Cortex of kidney (tissue), 1 donor: ENCODE measurements at places on chromosomes 5 and 9.

DNA sequence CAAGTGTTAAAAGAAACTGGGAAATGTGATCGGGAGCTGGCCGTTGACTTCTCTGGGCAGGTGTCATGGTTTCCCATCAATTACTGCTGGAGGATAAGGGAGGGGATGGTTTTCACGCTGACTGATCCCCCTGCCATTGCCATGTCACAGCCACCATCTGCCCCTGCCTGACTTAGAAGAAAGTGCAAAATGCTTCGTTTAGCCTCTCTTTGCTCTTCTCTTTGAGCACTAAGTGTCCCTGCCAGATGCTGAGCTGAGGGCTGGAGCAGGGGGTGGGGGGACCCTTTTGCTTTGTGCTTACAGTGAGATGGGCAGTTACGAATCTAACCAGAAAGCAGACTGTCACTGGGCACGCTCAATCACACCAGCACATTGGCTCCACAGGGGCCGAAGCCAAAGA is 138.4 kb upstream of the ALDH1B1 start:
- no peak for DNase-seq

DNA sequence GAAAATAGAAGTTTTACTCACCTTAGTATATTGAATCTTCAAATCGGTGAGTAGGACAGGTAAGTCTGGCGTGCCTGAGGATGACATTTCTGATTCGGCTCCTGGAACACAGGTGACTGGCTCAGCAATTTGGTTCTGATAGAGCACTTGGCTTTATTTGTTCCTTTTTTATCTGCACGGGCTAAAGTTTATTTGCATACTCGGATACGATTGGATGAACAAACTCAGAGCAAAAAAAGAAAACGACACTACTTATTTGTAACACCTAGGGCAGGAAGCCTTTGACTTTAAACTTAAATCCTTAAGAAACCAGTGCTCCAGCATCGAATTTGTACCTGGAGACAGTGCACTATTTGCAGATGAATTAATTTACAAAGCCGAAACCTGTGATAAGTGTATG is at the start of gene ALDH1A1:
Gene ALDH1A1, minus strand, starts transcription at position 140 of the 400 bp plus-strand sequence. Its CDS starts 53 bp downstream, at position 87.
- DNase-seq = no peak

DNA sequence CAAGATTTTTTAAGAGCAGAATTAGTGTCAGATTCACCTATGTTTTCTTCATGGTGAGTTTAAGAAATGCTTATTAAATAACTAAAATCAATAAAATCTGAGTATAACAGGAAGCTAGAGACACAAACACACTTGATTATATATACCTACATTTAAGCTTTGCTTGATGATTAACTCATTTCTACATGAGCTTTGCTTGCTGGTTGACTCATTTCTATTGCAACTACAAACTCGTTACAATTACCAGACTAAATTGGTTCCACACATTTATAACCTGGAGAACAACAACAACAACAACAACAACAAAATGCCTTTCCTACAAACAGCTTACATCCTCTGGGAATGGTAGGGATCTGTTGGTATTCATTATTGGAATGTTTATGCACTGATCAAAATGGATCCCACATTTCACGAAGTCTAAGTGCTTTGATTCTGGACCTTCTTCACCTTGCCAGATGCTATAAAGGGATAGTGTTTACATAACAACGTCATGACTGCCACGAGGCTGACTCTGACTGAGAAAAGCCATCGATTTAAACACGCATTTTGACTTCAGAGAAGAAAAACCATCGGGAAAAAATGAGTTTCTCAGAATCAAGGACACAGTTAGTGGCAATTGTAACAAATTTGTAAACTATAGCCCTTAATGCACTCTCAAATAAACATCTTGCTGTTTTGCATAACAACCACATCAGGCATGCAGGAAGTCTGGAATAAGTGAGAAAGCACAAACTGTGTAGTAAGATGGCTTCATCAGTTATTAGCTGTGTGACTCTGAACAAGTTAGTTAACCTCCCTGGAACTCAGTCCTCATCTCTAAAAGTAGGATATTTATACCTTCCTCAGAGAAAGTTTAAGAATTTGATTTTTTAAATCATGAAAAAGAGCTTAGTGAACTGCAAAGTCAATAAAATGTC is 49.8 kb downstream of the RASEF start:
- no peak for DNase-seq

- no peak for DNase-seq
Observed at GRCh38 chr5:156825688-156826087, 24.4 kb upstream of the PPP1R2B start.

GRCh38 chr9:15287309-15287708 is 19.7 kb downstream of the TTC39B start:
- no peak for DNase-seq

GRCh38 chr9:1875921-1876448 is 139.2 kb upstream of the SMARCA2 start:
- DNase-seq = no peak

DNA sequence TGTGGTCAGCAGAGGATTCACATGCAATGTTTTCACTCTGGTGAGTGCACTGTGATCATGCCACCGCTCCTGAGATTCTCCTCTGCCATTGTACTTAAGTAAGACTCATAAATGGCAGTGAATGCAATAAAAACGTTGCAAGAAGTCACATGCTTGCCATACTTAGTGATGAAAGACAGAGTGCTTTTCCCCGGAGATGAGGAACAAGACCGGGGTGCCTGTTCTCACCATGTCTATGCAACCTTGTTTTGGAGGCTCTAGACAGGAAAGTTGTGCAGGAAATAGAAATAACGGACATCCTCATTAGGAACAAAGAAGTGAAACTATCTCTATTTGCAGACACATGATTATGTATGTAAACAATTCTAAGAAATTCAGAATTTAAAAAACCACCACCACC is 84.7 kb upstream of the IRX2 start:
- DNase-seq = no peak

DNA sequence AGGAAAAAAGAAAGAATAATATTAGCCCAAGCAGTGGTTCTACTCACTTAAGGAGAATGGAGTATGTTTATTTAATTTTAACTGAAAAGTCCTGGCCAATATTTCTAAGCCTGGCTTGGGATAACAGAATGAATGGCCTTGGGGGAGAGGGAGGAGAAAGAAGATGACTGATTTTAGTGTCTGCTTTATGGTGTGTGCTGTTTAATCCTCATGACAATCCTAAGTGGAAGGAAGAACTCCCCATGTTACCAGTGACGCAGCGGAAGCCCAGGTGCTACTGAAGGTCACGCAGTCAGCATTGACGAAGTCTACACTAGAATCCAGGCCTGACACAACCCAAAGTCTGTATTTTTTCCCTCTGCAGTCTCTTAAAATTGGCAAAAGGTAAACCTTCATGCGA is 50.5 kb downstream of the PALM2AKAP2 start:
- no peak for DNase-seq

DNA sequence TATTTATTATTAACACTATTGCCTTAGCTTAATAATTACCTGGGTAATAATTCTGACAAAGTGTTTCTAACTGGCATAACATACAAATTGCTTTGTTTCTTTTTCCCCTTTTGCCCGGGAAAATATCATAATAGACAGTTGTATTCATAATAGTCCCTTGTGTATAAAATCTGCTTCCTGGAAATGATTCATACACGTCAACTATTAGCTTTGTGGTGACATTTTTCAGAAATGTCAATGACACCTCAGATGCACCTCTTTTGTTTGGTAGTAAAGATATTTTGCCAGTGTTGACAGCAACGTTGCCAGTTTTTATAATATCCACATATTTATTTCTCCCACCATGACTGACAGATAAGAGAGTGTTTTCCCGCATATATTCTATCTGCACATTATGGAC is 73.0 kb downstream of the RASEF start:
- DNase-seq = no peak

DNA sequence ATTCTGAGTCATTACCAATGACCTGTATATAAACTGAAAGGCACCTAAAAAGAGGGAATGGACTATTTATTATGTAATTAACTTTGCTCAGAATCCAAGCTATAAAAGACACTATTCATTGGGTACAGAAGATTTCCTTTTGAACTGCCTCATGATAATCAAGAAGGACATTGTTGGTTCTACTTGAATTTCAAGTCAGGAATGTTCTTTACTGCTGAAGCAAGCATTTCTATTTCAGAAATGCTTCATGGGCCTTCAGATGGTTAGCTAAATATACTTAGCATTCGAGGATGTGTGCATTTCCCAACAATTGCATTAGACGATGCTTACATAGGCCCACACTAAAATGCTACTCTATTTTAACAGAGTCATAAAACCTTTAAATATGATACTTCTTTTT is 658.2 kb upstream of the DMAC1 start:
- no peak for DNase-seq

DNA sequence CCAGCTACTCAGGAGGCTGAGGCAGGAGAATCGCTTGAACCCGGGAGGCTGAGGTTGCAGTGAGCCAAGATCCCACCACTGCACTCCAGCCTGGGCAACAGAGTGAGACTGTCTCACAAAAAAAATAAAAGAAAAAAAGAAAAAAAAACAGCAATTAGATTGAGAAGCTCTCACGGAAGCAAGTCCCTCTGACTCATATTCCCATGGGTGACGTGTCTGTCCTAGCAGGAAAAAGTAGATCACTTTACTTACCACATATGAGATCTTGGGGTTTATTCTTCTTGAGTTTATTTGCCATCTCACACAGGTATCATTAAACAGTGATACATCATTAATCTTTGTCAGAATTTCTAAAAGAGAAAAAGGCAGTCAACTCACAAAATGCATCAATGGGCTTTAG is 62.6 kb downstream of the SUSD1 start:
- DNase-seq = no peak

- no peak for DNase-seq
Observed at GRCh38 chr5:178509491-178510057, 80.6 kb downstream of the COL23A1 start.

- no peak for DNase-seq
Observed at GRCh38 chr9:79672236-79672635, 100.5 kb downstream of the TLE4 start.

- DNase-seq = no peak
Observed at GRCh38 chr5:172164769-172165212, 23.2 kb downstream of the STK10 start.

GRCh38 chr5:81151546-81151945 is 81.6 kb upstream of the CKMT2 start:
- DNase-seq = no peak

DNA sequence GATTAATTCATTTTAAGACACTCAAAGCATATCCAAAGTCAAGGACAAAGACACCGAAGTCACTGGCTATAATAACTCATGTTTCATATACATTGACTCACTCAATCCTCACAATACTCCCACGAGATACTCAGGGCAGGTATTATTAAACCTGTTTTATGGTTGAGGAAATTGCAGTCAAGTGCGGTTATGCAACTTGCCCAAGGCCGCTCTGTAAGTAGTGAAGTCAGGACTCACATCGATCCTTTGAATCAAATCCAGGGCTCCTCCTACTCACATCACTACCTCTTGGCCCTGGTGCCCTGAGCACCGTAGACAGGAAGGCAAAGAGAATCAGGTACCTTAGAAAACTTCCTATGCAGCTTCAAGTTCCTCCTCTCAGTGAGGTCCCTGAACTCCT is 87.8 kb upstream of the APC start:
- no peak for DNase-seq

DNA sequence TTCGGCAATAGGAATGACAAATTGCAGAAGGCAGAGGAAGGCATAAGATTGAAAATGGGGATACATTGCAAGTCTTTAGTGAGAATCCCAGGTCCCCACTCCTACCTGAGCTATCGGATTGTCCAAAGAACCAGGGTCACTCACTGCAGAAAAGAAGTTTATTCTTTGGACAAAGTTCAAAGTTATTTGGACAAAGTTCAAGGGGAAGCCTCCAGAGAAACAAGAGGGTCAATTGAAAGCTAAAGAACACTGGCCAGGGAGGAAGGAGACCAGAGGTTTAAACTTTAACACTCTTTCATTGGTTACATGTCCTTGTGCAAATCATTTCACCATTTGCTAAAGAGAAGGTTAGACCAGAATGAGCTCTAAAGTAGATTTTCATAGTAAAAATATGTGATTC is 5.2 kb upstream of the UHRF2 start:
- DNase-seq = no peak

GRCh38 chr9:133658442-133659431 is 22.6 kb downstream of the DBH start:
- DNase-seq = no peak

- DNase-seq = no peak
Observed at GRCh38 chr5:163424836-163425235, 12.6 kb upstream of the CCNG1 start.

DNA sequence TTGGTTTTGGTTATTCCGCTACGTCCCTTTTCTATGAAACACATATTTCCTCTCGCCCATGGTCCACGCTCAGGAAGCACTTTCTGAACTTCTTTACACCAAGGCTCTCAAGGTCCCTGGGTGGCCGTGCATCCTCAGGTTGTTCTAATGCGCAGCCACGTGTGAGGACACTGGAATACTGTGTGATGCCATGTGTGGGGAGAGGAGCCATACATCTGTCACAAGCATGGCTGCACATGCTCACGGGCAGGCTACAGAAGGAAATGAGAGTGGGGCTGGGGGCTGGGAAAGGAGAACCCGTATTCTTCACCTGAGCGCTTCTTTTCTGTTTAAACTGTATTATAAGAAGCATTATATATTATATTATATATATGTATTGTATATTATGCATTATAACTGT is 36.7 kb downstream of the PRRT1B start:
- DNase-seq = no peak
